ENCODE measurements at places on chromosomes 2 and 18.
A peak's percentile ranks its signal among the peaks of the same experiment; 100 is the strongest.

DNA sequence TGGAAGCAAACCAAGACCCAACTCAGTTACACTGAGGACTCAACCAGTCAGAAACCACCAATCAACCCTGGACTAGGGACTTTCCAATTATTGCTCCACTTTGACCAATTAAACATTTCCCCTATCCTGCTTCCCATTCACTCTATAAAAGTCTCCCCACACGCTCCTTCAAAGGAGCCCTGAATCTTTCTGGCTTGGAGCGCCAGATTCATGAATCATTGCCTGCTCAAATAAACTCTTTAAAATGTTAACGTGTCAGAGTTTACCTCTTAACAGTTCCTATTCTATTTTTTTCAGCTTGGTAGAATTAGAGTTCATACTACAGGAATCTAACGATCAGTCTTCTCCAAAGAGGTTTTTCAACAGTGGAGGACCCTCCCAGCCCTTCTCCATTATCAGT, 20.7 kb upstream of the SULT1C2 start:
- DNase-seq, result peak; percentile 42

DNA sequence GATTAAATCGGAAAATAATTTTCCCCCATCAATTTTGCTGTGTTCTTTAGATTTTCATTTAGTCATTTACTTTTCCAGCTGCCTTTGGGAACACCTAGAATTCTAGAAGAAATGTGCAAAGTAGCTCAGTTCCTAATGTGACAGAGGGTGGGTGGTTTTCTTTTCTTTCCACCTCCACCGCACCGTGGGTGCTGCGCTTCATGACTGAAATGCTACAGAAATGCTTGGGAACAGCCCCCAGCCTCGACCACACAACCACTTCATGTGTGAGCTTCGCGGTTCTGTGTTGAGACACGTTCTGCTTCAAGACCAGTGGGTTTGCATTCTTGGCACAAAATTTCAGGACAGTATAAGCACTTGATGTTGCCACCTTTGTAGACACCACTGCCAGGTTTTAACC, 30.9 kb downstream of the E2F6 start:
- no peak for DNase-seq

DNA sequence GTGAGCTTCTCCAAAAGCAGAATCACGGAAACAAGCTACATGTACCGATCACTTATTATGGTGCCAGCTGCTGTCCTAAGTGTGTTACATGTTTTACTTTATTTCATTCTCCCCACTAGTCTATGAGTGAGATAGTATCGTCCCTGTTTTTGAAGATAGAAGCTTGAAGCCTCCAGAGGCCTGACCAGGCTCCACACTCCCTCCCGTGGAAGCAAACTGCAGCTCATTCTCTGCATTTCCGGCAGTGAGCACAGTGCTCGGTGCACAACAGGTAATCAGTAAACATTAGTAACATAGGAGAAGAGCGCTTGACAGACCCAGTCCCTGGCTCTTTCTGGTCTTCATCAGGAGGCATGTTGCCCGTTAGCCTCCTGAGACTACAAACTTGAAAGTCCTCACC, 72.9 kb downstream of the ZBTB7C start:
- no peak for DNase-seq

DNA sequence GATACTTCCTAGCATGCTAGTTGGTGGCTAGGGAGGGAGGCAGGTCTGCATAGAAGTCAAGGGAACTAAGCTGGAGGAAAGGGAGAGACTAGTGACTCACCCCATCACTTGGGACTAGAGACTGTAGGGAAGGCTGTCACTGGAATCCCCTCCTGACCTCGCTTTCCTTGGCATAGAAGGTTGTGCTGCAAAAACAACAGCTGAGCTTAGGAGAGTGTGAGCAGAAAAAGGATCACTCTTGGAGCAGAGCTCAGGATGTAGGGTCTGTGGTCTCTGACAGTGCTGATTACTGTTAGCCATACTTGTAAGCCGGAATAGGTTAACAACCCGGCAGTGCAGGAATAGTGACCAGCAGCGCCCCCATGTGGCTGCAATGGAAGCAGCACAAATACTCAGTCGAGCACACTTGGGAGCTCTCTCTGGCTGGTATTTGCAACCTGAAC, 66.9 kb upstream of the SMAD2 start:
- no peak for DNase-seq

- no peak for DNase-seq
Measured at GRCh38 chr2:74017223-74017622, 32.5 kb downstream of the TET3 start.

GRCh38 chr2:237561221-237561620, 5.2 kb upstream of the PRLH start:
- no peak for DNase-seq

GRCh38 chr18:7824970-7825369, 257.9 kb downstream of the PTPRM start:
- DNase-seq, result no peak

GRCh38 chr2:196168181-196168580, 3.2 kb downstream of the STK17B start:
- no peak for DNase-seq

GRCh38 chr2:39867268-39867667, 88.2 kb upstream of the THUMPD2 start:
- no peak for DNase-seq

DNA sequence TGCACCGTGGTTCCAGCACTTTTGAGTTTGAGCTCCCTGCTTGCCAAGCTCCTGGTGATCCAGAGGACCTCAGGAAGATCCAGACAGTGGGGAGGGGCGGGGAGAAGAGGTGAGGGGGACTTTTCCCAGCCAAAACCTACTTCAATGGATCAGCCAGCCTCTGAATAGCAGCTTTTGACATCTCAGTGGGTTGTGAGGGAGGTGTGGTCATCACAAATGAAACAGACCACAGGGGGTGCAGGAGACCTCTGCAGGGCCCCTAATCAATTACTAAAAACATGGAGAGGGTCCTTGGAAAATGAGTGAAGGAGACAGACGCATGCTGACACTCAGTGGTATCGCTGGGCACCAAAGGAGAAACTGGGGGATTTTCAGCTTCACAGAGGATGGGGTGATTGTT, 372.7 kb downstream of the ZNF521 start:
- no peak for DNase-seq

DNA sequence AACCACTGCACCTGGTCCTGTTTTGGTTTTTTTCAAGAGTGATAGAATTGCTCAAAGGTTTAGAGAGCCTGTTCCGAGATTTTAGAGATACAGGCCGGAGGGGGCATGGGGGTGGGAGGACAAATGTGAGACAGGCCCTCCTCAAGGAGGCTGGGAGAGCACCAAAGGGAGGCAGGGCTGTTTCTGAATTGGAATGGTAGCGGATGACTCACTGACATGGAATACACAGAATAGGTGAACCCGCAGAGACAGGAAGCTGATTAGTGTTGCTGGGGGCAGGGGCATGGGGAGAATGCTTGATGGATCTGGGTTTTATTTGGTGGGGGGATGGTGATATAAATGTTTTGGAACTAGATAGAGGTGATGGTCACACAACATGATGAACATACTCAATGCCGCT, 111.0 kb upstream of the MGAT5 start:
- no peak for DNase-seq

- no peak for DNase-seq
Measured at GRCh38 chr2:163155279-163155883, 316.8 kb upstream of the KCNH7 start.

DNA sequence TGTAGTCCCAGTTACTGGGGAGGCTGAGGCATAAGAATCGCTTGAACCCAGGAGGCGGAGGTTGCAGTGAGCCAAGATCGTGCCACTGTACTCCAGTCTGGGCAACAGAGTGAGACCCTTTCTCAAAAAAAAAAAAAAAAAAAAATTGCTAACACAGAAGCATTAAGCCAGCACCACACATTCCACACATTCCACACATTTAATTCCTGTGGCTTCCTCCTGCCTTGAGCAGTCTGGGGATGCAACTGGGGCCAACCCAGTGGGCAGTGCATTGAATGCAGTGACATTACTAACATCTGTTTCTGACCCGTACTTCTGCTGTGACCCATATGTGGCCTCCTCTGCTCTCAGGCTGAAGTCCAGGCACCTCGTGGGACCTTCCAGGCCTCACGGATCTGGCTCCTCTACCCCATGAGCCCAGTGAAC, 107.0 kb downstream of the BCL2L11 start:
- no peak for DNase-seq

DNA sequence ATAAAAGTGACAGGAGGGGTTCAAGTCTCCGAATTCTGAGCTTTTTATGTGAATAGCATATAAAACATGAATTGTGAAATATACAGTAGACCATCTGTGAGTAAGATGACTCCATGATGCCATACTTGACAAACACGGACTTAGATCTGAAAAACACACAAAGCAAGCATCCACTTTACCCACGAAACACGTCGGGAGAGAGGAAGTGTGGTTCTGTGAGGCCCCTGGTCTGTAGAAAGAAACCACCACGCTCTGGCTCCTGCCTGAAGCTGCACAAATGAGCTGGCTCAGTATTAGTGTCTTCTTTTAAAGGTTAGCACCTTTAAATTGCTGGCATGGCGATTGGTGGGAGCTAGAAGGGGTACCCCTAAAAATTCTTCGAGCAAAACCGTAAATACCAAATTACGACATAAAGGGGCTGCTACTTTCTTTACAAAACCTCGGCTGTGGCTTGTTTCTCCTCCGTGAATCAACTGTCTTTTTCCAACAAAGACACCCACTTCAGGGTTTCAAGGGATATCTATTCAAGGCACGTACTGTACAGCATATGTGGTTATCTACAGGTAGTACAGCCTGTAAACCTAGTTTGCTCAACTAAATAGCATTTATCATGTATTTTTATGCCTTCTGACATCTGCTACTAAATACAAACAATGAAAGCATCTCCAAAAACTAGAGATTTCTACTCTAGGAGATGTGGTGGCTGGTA, 70.9 kb downstream of the AFF3 start:
- no peak for DNase-seq

DNA sequence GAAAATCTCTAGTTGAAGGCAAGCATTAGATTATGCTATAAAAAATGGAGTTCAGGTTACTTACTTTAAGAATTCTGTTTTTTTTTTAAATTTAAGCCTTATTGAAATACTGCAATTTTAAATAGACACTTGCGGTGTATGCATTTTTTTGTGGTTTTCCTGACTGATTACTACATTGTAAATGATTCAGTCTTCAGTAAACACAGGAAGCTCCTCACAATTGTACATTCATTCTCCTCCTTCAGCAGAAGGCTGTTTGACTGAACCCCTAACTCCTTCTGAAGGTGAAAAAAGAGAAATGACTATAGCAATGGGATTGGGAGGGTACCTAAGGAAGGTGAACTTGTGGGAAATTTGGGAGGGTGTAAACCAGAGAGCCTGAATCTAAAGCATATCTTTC, 136.1 kb downstream of the GCA start:
- no peak for DNase-seq

Data from amniotic stem cell (primary cell).